ENCODE measurements at places on chromosomes 5 and 9.

DNA sequence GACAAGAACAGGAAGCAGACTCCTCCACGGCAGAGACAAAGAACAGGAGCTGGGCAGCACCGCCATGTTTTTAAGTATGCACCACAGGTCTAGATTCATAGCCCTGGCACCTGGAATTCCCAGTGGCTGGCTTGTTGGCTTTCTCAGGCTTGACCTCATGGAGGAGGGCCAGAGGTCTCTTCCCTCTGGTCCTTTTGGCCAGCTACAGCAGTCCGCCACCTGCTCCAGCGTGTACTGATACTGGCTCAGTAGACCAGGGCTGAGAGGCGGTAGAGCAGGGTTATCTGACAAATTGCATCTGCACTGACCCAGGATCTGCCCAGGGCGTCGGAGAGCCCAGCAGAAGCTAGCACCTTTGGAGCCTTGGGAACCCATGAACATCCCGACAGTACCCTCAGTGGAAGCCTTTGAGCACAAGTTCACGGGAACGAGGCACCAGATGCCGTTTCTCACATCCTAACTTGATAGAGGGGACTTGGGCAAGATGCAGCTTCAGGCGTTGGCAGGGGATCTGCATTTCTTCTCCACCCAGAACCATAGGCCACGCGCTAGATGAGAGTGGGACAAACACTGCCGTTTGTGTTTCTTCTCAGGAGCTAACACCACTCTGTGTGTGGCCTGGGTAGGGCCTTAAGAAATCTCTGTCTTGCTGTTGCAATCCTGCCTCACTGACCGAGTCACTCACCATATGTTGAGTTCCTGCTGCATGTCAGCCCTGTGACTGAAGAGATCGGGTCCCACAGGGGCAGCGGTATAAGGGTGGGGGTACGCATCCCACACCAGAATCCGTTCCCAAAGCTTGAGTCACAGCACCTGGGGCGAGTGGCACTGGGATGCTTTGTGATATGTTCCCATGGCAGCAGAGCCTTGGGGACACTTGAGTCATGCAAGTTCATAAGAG, 90.3 kb upstream of the OTULINL start:
- DNase-seq, result peak; percentile 68

DNA sequence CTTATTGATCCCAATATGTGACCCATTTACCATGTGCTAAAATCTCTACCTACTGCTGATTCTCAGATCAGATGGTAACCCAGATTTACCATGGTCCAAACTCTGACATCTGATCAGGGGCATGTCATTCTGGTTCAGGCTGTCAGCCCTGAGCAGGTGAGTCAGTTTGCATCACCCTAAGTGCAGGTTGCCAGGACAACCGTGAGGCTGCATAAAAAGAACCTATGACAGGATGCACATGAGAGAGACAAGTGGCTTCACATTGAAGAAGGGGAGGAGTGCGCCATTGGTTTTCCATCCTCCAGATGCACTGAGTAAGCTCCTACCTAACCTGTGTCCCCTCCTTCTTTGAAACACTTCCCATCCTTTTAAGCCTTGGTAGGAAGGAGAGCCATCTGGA, 801 bp upstream of the PRSS3 start:
- DNase-seq, result no peak

DNA sequence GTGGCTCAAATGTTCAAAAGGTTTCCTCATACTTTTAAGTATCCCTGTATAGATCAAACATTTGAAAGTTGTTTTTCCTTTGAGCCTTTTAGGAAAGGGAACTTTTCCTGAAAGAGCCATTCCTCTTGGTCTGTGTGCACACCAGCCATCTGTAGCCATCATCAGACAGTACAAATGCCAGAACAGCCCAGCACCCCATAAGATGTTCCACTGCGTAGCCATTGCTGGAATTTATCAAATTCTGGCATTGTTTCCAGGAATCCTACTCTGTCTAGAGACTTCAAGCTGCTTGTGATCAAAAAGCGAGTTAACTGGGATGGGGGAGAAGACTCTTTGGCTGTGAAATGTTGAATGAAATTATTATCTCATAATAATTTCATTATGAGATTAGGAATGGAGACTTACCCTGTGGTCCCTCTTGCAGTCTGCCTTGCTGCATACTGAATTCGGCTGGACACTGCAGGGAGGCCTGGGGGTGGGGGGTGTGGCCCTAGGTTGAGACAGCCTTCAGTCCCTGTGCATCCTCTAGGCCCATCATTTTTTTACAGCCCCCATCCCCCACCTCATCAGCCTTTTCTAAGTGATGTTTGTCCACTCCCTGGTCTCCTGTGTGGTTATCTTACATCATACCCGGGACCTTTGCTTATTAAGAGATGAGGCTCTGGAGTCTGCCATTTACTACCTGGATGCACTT, 99.8 kb downstream of the RALGPS1 start:
- DNase-seq, result peak; percentile 85

DNA sequence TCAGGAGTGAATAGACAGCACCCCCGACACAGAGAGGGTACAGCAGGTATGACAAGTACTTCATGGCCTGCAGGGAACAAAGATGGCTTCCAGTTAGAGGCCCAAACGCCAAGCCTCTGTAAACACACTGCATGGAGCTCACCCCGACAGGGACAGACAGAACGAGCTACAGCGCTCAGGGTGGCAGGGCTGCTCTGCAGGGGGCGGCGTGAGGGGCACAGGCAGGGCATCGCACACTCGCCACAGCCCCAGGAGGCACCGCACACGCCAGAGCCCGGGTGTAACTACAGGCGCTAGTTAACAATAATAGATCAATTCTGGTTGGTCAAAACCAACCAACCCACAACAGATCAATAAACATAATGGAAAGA, 21.1 kb downstream of the CLPTM1L start:
- DNase-seq, result no peak

- peak; percentile 52 for DNase-seq
Measured at GRCh38 chr5:43627028-43627427, 24.0 kb downstream of the NNT start.

DNA sequence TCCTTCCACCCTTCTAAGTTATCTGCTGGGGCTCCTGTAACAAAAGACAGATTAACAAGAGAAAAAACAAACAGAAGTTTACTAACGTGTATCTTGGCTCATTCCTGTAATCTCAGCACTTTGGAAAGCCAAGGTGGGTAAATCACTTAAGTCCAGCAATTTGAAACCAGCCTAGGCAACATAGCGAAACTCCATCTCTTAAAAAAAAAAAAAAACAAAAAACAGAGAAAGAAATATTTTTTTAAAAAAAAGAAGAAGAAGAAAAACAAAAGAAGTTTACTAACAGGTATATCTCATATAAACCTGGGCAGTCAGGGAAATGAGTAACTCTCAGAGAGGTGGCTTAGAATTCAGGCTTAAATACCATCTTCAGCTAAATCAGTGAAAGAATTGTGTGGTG, 10.3 kb upstream of the NDFIP1 start:
- no peak for DNase-seq

DNA sequence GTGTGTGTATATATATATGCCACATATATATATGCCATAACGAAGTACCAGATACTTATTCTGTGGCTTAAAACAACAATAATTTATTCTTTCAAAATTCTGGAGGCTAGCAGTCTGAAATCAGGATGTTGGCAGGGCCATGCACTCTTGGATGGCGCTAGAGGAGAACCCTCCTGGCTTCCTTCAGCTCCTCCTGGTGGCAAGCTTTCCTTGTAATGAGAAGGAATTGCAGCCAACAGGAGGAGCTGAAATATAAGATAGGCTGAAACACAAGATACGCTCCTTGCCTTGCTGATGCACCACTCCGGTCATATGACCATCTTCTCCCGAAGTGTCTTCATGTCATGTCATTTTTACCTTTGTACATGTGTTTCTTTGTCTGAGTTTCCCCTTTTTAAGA, 368.1 kb upstream of the CTNND2 start:
- DNase-seq, result no peak

Measured in fibroblast of upper back skin (primary cell).